ENCODE measurements at places on chromosomes 7 and 10.

DNA sequence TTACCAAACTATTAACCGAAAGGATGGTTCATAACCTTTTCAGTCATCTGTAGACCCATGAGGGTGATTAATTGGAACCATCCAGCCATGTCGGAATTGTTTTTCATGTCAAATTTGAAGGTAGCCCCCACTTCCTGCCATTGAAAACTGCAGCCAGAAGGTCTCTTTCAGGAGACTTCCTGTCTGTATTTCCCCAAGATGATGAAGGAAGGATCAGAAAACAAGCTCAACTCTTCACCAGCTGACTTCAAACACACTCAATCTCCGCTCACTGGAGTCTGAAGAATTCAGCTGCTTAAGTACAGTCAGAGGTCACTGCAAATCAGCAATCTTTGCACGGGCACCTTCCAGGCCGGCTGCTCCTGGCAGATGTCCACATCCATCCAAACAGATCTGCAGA is 291.7 kb upstream of the NPVF start:
- DNase-seq: no peak

- peak; percentile 29 for DNase-seq
Measured at GRCh38 chr7:106793015-106793975, 71.8 kb upstream of the PIK3CG start.

GRCh38 chr10:98825741-98826140 is 379.0 kb upstream of the HPS1 start:
- DNase-seq: no peak

GRCh38 chr7:155222061-155222460 is 75.6 kb upstream of the INSIG1 start:
- DNase-seq: no peak

DNA sequence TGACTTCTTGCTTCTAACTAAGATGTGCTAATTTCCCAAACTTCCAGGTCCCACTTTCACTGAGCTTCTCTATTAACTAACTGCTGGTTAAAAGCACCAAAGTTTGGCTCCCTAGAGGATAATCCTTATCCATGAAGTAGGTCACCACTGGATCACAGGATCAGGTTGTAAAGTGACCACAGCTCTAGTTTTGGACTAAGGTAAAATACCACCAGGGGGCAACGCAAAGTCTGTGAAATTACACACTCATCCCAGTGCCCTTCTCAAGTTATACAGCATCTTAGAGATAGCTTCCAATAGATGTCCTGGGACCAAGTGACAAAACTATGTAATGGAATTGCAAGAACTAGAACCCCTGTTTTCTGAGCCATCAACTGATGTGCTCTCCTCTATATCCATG is 116.4 kb upstream of the ASAH2 start:
- peak; percentile 6 for DNase-seq

DNA sequence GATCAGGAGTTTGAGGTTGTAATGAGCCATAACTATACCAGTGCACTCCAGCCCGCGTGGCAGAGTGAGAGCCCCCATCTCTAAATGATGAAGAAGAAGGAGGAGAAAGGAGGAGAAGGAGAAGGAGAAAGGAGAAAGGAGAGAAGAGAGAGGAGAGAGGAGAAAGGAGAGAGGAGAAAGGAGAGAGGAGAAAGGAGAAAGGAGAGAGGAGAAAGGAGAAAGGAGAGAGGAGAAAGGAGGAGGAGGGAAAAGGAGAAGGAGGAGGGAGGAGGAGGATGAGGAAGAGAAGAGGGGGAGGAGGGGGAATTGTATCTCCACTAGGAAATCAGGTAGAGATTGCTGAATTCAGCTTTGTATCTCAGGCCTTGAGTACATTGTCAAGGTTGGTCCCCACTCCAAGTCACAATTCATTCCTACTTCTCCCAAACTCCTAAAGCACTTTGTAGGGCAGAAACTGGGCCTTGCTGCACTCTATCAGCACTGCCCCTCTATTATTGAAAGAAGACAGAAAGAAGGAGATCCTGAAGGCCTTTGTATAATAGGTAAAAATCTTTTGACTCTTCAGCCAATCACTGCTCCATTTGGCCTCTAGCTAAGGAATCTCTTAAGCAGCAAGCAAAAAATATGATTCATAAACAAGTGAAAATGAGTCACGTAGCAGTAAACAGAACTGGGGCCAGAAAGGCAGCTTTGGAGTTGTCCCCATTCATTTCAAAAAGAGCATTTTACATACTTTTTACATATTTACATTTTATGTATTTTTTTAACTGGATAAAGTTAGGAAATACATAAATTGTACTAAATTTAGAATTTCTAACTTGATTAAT is 178.0 kb downstream of the IMMP2L start:
- DNase-seq: no peak

DNA sequence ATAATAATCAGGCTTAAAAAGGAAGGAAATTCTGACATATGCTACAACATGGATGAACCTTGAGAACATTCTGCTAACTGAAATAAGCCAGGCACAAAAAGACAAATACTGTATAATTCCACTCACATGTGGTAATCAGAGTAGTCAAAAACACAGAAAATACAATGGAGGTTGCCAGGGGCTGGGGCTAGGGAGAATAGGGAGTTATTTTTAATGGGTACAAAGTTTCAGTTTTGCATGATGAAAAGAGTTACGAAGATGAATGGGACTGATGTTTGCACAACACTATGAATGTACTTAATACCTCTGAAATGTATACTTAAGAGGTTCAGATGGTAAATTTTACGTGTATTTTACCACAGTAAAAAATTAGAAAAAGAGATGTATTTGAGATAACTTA is 145.6 kb downstream of the DOCK4 start:
- no peak for DNase-seq

DNA sequence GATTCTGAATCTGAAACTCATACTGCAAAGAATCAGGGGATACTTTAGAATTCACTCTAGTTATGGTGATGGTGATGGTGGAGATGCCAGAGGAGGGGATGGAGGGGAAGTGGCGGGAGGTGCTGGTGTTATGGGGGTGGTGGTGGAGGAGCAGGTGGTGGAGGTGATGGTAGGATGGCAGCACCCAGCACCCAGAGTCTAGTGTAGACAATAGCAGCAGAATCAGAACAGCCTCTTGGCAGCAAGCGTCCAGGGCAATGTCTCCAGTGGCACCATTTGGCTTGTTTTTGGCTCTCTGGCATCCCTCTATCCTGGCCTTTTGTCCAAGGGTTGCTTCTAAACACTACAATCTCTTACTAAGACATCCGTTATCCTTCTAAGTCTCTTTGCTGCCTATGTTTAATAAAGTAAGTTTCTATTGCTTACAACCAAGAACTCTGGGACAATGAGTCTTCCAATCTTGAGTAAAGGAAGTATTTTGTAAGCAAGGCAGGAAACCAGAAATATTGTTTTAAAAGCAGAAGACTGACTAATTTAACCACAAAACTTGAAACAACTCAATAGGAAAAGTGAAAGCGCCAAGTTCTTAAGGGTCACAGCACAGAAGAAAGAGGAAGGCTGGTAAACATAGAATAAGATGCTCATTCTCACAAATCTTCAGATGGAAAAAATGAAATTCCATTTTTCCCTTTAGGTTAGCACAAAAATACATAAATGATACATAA is 42.4 kb upstream of the GDF10 start:
- no peak for DNase-seq

Data from activated T-cell treated with anti-CD3 and anti-CD28 coated beads, Interleukin-2, amount 50 U/mL, for 72 hours (primary cell).